ENCODE measurements at places on chromosomes 12 and 14. TPM values are rescaled to one million over a fixed set of nuclear protein-coding genes. Genes with fewer than 3 reads are reported as not detected.

GRCh38 chr12:87924149-87924548, 105.1 kb downstream of the C12orf50 start:
- no peak for DNase-seq
- H3K36me3 ChIP-seq, result no peaks in the 10 kb centered on the region
- H3K4me1 ChIP-seq, result no peaks in the 10 kb centered on the region
- no peak overlapping the region for H3K4me3 ChIP-seq

- no peak overlapping the region for H3K4me3 ChIP-seq
- H3K27ac ChIP-seq, result no peak overlapping the region
- no peaks in the 10 kb centered on the region for H3K27me3 ChIP-seq
- no peaks in the 10 kb centered on the region for H3K4me1 ChIP-seq
- no peak for DNase-seq
Measured at GRCh38 chr14:72318648-72319047, 386.4 kb downstream of the RGS6 start.

DNA sequence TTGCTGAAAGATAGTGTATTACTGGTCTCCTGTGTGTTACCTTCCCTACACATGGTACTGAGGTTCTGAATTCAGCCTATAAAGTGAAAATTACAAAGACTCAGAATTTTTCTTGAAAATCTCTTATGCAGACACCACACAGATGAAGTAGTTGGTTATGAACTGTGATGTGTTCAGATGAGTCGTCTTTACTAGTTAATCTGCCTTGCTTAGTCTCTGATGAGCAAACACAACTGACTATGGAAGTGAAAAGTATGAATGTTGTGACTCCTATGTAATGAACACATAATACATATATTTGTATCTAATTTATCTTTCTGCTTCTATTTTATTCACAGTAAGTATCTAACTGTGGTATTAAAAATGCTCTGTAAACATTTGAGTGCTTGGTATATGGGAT, 4.7 kb downstream of the MTERF2 start:
- H3K36me3 ChIP-seq, result no peaks in the 10 kb centered on the region
- H3K4me3 ChIP-seq, result no peak overlapping the region
- H3K27ac ChIP-seq, result no peak overlapping the region
- no peak for DNase-seq
- H3K4me1 ChIP-seq, result peaks cover 21% of the 10 kb centered on the region
- no peaks in the 10 kb centered on the region for H3K27me3 ChIP-seq

DNA sequence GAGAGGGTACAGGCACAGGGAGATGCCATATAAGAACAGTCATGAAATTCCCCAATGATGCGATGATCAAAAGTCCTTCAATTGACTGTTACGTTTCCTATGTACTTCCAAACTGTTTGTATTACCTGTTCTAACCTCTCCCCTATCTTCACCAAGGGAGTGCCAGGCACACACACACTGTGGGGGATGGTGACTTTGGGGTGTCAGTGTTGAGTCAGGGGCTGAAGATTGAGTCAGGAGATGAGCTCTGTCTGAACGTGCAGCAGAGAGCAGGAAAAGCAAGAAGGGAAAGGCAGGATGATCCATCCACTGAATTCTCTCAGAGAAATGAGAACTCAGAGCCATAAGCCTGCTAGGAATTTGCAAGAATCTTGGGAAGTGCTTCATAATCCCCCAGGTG, 153.4 kb downstream of the EFCAB11 start:
- H3K27me3 ChIP-seq, result no peaks in the 10 kb centered on the region
- H3K27ac ChIP-seq, result no peak overlapping the region
- no peak for DNase-seq

DNA sequence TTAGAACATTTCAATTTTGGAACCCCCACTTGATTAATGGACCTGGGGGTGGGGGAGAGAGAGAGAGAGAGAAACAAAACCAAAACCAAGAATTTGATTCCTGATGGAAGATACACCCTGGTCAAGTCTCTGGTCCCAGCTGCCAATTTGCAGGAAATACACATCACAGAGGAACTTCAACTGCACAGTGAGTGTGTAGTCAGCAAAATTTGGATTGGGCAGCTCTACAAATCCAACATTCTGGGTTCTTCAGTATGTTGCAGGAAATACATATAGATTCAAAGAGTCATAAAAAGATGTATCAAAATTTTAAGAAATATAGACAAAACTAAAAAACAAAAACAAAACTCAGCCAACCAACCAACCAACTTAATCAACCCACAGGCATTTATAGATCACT, 17.4 kb downstream of the DNAH10 start:
- no peak overlapping the region for H3K4me3 ChIP-seq
- no peak for DNase-seq
- H3K27me3 ChIP-seq, result no peaks in the 10 kb centered on the region

DNA sequence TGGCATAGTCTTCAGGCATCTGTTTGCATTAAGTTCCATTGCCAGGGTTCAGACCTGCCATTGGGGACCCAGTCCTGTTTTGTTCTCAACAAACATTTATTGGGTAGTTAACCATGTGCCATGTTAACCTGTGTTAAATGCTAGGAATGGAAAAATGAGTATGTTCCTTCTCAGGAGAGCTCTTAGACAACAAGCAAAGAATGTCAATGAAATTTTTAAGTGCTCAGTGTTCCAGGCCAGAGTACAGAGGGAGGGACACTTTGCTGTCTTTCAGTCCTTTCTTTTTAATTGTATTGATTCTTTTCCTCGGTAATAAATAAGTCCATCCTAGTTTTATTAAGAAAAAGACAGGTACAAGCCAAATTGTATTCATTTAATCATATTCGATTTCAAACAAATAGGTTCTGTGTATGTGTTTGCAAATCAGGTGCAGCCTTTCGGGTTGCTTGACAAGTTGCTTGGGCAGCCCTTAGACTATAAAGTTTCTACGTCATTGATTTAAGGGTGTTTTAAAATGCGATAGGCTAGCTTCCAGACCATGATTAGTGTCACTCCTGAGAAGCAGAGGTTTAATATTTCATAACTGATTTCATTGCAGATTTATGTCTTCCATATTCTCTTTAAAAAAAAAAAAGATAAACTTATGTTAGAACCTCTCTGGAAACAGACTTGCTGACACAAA, 123.1 kb downstream of the DERA start:
- H3K27ac ChIP-seq, result no peak overlapping the region
- no peaks in the 10 kb centered on the region for H3K27me3 ChIP-seq
- DNase-seq, result no peak

DNA sequence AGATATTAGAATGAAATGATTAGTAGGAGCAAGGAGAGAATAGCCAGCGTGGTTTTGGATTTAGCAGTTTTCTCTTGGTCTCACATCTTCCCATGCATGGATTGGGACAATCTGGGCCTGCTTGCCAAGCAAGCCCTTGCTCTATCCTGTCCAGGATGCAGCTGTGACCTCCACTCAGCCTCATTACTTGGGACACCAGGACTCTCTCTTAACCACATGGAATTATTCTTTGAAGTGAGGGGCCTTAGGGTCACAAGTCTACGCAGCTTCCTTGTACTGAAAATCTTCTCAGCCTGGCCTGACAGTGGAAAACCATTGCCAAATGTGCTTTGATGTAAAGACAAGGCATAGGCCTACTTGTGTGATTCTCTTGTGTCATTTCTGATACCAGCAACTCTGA, 28.0 kb upstream of the DCN start:
- H3K4me1 ChIP-seq, result no peaks in the 10 kb centered on the region
- no peak for DNase-seq
- H3K36me3 ChIP-seq, result no peaks in the 10 kb centered on the region
- no peak overlapping the region for H3K27ac ChIP-seq
- H3K4me3 ChIP-seq, result no peak overlapping the region
- H3K27me3 ChIP-seq, result no peaks in the 10 kb centered on the region

Gene DPPA3
- total RNA-seq, result not detected

Gene ENDOU
- not detected for total RNA-seq

DNA sequence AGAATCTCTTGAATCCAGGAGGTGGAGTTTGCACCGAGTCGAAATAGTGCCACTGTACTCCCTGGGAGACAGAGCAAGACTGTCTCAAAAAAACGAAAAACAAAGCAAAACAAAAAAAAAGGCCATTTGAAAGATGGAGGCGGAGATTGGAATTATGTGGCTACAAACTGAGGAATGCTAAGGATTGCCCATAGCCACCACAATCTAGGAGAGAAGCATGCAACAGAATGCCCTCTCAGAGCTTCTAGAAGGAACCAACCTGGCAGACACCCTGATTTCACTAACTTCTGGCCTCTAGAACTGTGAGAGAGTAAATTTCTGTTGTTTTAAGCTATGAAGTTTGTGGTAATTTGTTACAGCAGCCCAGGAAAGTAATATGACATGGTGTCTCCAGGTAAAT, 50.1 kb upstream of the LIMA1 start:
- H3K27ac ChIP-seq, result no peak overlapping the region
- no peaks in the 10 kb centered on the region for H3K27me3 ChIP-seq
- no peak overlapping the region for H3K4me3 ChIP-seq
- H3K36me3 ChIP-seq, result no peaks in the 10 kb centered on the region
- no peak for DNase-seq

DNA sequence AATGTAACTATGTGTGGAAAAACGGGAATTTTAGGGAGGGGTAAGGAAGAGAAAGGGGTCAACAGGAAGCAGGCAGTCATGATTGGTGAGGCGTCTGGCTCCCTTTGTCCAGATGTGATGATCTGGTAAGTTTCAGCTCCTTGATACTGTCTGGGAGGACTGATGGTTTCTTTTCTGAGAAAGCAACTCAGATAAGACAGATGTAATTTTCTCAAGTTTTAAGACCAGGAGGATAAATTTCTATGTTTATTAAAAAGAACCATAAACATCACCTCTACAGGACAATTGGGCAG, 21.9 kb upstream of the AMN1 start:
- H3K4me1 ChIP-seq, result no peaks in the 10 kb centered on the region
- H3K27me3 ChIP-seq, result no peaks in the 10 kb centered on the region
- no peak for DNase-seq
- H3K4me3 ChIP-seq, result no peak overlapping the region
- H3K36me3 ChIP-seq, result no peaks in the 10 kb centered on the region
- H3K27ac ChIP-seq, result no peak overlapping the region

GRCh38 chr12:57729321-57729844, 9.2 kb downstream of the AGAP2 start:
- H3K4me1 ChIP-seq, result peaks cover 12% of the 10 kb centered on the region
- no peak overlapping the region for H3K27ac ChIP-seq
- no peaks in the 10 kb centered on the region for H3K36me3 ChIP-seq
- DNase-seq, result peak; percentile 42

GRCh38 chr12:93198086-93198485, 179.6 kb upstream of the NUDT4 start:
- DNase-seq, result no peak
- no peaks in the 10 kb centered on the region for H3K36me3 ChIP-seq
- no peak overlapping the region for H3K27ac ChIP-seq
- peaks cover 2% of the 10 kb centered on the region for H3K4me1 ChIP-seq
- no peaks in the 10 kb centered on the region for H3K27me3 ChIP-seq

Gene LRRK2
- total RNA-seq, result 14.3 TPM

GRCh38 chr14:69620211-69620611, 8.8 kb downstream of the SUSD6 start:
- no peaks in the 10 kb centered on the region for H3K36me3 ChIP-seq
- peaks cover 54% of the 10 kb centered on the region for H3K4me1 ChIP-seq
- no peak for DNase-seq
- H3K4me3 ChIP-seq, result no peak overlapping the region
- peak overlapping the region; percentile 99 for H3K27ac ChIP-seq

DNA sequence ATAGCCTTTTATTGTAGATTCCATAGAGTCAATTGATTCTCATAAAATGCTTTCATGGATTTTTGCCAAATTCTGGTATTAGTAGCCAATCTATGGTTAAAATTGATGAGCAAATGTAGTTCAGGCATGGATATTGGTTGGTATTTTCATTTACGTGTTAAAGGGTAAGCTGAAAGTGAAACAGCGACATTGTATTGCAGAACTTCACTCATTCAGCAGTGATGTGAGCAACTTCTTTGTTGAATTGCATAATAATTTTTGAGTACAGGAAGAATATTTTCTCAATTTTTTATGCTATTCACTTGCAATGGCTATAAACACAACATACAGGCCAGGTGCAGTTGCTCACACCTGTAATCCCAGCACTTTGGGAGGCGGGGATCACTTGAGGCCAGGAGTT, 24.2 kb upstream of the FAM222A start:
- no peaks in the 10 kb centered on the region for H3K36me3 ChIP-seq
- no peaks in the 10 kb centered on the region for H3K27me3 ChIP-seq
- no peak overlapping the region for H3K4me3 ChIP-seq
- no peak for DNase-seq
- no peak overlapping the region for H3K27ac ChIP-seq

Gene CDC42BPB
- 96.5 TPM for total RNA-seq
